ENCODE measurements at places on chromosomes 4 and X.
A peak's percentile ranks its signal among the peaks of the same experiment; 100 is the strongest.

GRCh38 chr4:110680265-110680664, 57.4 kb upstream of the PITX2 start:
- DNase-seq = no peak

GRCh38 chrX:23919706-23920320, 12.0 kb downstream of the CXorf58 start:
- peak; percentile 30 for DNase-seq

GRCh38 chrX:100405424-100405823, 4.6 kb downstream of the PCDH19 start:
- no peak for DNase-seq

- no peak for DNase-seq
These were observed 465 bp downstream of the HNRNPH2 start for GRCh38 chrX:101408532-101408841.

DNA sequence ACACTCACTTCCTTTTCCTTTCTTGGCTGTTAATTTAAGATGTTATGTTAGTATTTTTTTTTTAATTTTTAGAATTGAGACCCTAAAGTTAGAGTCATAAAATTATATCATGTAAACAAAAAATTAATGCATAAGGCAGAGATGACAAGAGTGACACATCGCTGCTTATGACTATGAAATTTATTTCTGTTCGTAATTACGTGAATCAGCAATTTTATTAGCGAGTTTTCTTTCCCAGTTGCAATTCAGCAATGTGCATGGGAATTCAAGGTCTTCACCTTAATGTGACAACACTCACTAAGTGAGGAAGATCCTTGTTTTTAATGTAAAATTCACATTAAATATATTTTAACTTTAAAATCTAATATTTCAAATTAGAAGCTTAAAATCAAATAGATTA, 181.2 kb upstream of the SPOCK3 start:
- no peak for DNase-seq

DNA sequence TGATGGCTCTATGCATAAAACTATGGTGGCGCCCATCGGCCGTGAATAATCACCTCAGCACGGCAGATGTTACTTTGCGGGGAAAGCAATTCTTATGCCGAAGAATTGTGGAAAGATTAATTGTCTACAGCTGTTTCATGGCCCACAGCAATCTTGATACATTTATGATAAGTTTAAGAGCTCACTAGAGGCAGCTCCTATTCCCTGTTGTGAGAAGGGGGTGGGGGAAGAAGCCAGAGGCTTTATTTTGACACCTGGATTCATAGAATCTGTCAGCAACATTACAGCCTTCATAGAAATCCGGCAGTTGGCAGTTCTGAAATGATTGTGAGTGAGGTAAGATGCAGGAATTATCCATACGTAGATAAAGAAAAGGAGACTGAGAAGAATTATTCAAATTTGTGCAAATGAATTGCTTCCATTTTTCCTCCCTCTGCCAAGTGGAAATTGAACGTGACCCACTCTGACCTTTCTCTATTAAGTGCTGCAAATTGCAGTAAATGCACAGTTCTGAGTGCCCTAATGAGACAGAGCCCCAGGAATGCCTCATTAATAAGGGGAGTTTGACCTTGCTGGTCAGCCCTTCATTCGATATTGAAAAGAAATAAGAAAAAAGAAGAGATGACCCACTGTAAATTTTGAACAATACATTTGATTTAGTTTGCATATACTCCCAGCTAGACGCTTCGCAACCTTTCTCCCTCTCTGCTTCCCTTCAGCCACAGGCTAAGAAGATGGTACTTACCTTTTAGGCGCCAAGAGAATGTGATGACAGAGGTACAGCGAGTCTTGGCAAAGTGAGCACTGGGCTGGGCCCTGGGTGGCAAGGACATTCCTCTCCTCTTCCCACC, 188.8 kb downstream of the GPAT3 start:
- DNase-seq = no peak

DNA sequence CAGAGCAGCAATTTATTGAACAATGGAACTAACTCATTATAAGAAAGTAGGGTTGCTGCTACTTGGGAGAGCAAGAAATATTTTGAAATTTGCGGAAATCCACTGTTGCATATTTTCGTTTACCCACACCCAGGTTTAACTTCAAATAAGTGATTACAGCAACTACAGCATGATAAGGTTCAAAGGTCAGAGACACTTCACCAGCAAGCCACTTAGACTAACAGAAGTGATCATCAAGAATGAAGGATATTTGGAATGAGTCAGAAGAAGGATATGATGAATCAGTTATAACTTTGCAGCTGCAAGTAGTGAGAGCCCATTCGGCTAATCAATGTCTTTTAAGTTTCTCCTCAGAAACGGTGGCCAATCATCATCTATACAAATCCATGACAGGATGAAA, 199.3 kb downstream of the TMA16 start:
- DNase-seq = peak; percentile 62

- no peak for DNase-seq
These were observed 633.3 kb downstream of the FAT4 start for GRCh38 chr4:125948021-125948420.

DNA sequence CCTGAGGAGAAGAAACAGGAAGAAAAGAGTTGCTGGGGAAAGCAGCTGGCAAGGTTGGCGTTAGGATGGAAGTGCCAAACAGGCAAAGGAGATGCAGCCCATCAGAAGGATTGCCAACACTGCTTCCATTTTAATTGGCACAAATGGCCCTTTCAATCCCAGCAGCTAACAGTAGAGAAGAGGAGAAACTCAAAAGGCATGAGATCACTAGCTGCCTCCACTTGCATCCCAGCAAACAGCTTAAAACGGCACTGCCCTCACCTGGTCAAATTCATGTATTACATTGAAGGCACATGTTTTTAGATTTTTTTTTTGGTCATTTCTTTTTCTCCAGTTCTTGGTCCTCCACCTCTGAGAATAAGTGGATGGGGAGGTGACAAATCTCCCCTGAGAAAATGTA, 14.9 kb upstream of the LOC101059915 start:
- peak; percentile 39 for DNase-seq

DNA sequence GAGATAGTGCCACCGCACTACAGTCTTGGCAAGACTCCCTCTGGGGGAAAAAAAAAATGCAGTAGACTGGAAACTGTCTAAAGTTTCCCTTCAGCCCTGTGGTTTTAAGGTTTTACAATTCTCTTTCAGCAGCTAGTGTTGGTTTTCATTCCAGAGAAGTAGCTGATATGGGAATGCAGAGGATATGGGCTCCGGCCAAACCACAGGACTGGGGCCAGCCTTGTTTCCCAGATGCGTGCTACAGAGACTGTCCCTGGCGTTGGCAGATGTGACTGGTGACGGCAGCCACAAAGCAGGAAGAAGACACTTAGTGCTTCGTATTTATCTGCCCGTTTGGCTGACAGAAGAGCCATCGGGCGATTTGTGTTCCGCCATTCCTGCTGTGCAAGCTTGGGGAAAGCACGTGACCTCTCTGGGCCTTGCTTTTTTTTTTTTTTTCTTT, 43.2 kb downstream of the ZBTB49 start:
- DNase-seq = peak; percentile 91

- DNase-seq = peak; percentile 2
These were observed 241.9 kb upstream of the SFRP2 start for GRCh38 chr4:154030746-154031145.

DNA sequence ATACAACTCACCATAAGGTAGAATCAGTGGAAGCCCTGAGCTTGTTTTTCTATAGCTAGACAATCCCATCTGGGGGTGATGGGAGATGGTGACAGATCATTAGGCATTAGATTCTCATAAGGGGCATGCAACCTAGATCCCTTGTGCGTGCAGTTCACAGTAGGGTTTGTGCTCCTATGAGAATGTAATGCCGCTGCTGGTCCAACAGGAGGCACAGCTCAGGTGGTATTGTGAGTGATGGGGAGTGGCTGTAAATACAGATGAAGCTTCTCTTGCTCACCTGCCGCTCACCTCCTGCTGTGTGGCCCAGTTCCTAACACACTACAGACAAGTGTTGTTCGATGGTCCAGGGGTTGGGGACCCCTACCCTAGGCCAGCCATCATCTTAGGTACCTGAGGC, 5.9 kb upstream of the GATB start:
- no peak for DNase-seq

DNA sequence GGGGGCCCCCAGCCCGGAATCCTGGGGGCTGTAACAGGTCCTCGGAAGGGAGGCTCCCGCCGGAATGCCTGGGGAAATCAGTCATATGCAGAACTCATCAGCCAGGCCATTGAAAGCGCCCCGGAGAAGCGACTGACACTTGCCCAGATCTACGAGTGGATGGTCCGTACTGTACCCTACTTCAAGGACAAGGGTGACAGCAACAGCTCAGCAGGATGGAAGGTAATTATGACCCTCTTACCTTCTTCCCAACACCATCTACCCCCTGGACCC, 1.0 kb downstream of the FOXO4 start:
- no peak for DNase-seq

DNA sequence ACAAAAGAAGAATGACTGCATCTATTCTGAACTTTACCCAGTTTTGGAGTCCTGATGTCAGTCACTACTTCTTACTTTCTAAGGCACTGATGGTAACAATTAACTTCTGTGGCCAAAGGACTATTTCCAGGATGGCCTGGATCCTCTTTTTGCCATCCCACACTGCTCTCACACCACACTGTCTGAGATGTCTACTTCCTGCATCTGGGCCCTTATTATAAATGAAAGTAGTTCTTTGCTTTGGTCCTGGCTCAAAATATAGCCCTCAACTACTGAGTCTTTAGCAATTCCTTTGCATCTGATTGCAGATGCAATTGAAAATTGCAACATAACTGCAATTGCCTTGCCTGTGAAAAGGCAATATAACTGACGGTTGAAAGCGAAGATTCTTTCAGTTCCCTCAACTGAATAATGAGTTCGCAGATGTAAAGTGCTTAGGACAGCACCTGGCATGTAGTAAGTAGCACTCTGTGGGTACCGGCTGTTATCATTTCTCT, 44.2 kb downstream of the COQ2 start:
- DNase-seq = no peak

- no peak for DNase-seq
These were observed 366.5 kb downstream of the MID1IP1 start for GRCh38 chrX:39167791-39168190.

DNA sequence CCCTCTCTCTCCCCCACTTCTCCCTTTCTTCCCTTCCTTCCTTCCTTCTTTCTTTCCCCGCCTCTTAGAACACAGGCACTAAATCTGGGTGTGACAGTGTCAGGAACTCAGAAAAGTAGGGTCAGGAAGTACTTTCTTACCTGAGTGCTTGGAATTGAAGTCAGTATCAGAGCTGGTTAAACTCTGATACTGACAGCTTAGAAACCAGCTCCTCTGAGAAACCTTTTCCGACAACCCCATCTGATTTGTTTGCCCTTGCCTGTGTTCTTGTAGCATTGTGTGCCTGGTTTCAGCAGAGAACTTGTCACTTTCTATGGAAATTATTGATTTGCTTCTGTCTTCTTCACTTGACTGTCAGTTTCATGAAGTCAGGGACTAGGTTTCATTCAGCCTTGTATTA, 113.9 kb downstream of the AASDH start:
- DNase-seq = no peak

GRCh38 chr4:53575552-53575951, 15.7 kb downstream of the LNX1 start:
- no peak for DNase-seq

DNA sequence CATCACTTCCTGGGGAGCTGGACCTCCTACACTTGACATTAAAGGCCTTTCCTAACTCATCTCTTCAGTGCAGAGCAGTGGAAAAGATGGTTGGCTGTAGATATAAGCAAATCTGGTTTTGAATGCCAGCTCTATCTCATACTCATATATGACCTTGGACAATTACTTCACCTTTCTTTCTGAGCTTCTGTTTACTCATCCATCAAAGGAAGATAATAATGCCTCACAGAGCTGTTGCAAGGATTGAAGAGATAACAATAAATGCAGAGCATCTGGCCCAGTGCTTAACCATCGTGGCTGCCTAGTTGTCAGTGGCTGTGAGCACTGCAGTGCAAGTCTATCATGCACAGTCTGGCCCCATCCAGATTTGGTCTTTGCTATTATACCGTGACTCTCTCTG, 148.1 kb upstream of the EOLA2 start:
- DNase-seq = no peak

GRCh38 chr4:7571701-7572100, 137.0 kb upstream of the PSAPL1 start:
- no peak for DNase-seq

DNA sequence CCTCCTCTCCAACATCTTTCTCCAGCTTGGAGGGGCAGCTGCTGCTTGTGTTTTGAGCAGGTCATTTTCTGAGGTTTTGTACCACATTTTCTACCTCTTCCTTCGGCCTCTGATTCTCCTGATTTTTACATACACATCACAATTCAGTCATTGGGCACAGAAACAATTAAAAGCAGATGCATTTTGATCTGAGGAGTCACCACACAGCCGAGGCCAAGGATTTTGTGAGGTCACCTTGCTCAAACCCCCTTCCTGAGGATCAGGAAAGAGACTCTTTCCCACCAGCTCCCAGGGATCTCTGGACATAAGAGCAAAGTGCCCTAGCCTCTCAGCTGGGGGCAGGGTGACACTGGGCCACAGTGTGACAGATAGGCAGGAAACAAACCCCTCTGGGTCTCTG, 5.4 kb upstream of the FATE1 start:
- no peak for DNase-seq

All from fibroblast of skin of back (primary cell).